ENCODE measurements at places on chromosomes 2 and 18.

DNA sequence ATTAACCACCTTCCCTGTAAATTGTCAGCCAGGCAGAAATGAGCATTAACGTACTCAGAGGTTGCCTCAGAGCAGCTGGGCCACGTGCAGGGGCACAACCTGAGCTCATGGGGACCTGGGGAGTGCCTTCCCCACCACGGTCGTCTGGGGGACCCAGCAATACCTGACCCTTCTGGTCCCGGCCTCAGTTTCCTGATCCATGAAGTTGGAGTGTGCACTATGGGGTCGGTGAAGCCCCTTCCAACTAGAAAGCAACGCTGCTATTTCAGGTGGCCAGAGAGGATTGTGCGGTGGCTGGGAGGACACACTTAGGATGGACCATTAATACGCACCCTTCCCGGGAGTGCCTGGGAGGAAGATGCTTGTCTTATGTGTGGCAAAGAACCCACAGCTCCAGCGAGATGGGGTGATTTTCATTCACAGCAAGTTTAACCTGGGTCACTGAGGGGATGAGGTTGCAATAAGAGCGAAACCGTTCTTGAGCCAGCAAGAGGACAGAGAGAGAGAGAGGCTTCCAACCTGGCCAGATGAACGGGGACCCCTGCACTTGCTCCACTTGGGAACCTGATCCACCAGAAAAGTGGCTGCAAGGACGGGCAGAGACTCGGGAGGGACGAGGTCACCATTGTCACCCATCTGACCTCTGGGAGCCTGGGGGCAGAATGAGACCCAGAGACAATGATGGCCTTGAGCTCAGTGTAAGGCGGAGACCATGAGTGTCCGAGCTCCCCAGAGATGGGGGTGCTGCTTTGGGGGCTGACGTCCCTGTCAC, 36.2 kb downstream of the NGEF start:
- no peak for DNase-seq

DNA sequence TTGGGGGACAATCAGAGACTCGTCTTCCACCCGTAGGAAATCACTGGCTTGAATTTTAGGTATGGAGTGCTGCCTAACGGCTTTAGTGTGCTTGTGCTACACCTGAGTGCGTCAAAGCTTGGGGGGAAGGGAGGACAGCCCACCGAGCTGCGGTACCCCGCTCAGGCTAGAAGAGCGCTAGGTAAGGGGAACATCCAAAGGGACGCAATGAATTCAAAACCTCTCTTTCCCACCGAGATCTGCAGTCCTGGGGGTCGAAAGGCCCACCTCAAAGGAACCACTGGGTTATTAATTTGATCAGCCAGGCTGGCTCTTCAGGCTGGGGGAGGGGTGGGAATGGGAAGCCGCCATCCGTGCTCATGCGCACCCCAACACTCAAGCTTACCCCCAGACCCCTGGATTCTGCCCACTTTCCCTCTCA, 2.7 kb downstream of the EPHA4 start:
- no peak for DNase-seq

GRCh38 chr2:58788402-58788801, 547.3 kb upstream of the FANCL start:
- no peak for DNase-seq

- no peak for DNase-seq
Measured at GRCh38 chr2:30334762-30335363, 103.5 kb downstream of the LBH start.
